Chondrocyte (in vitro differentiated cells): ENCODE measurements at places on chromosomes 2 and 18.

DNA sequence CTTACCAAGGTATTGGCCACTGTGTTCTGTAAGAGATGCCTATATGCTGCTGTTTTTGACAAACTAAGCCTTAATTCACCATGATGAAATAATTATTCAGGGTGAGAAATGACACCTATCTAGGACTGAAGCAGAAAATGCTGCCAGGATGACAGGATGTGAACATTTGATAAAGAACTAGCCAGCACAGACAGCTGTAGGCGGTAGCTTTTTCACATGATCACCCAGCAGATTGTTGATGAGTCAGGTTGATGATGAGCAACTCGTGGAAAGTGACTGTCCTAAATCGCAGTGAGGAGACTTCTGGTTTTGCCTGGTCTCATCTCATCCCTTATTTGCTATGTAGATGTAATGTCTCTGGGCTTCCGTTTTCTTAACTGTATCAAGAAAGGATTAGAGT is 144.1 kb downstream of the PRPF40A start:
- no peak for DNase-seq

- DNase-seq, result no peak
Observed at GRCh38 chr2:219723311-219723710, 95.9 kb downstream of the SLC4A3 start.

DNA sequence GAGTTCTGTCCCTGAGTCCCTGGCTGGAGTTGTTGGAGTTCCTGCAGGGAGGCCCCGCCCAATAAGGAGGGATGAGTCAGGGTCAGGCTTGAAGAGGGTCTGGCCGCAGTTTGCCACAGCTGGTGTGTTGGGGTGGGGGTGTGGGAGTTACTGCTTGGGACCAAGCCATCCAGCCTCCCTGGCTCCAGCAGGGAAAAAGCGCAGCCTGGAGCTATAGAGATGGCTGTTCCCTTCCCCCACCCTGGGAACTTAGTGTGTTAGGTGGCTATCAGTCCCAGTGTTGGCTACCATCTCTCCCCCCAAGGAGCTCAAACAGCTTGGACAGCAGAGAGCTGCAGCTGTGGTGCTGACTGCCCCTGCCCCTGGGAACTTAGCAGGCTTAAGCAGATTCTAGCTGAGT is 13.2 kb upstream of the TANK start:
- no peak for DNase-seq

DNA sequence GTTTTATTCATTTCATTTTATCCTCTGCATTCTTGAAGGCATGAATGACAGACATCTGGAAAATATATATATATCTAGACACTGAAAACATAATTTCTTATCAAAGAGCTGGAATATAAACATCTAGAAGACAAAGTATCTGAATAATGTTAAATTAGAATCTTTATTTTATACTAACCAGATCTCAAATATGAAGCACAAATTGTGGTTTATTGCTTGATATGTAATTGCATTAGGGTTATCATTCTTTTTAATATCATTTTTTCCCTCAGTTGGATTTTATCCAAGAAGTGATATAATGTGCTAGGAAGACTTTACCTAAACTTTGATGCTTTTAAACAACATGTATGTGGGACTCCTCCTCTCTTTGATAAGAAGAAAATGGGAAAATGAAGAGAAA is 331.2 kb downstream of the ARHGAP15 start:
- no peak for DNase-seq

DNA sequence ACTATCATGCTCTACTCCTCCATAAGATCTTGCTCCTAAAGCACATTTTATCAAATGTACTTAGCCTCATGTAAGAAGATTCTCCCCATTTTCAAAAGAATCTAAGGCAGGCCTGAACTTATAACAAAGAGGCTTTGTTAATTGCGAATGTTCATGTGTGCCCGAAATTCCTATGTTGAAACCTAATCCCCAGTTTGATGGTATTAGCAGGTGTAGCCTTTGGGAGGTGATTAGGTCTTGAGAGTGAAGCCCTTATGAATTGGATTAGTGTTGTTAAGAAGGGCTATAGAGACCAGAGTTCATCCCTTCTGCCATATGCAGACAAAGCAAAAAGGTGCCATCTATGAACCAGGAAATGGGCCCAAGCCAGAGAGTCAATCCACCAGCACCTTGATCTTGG is 234.5 kb downstream of the PAX3 start:
- DNase-seq, result no peak

DNA sequence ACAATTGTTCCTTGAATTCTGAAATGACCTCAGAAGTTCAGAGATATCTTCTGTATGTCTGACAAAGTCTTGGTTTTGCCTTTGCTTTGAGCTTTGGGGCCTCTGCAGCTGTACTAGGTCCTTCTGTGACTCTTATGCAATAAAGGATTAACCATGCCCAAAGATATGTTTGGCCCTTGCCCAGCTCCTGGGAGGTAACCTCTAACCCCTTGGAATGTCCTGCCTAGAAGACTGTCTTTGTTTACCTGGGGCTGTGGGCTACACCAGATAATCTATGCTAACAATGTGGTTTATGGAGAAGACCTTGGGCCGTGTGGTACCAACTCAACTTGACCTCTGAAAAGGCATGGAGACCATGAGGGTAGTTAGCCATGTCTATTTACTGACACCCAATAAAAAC is 140.9 kb upstream of the CAPN13 start:
- no peak for DNase-seq

DNA sequence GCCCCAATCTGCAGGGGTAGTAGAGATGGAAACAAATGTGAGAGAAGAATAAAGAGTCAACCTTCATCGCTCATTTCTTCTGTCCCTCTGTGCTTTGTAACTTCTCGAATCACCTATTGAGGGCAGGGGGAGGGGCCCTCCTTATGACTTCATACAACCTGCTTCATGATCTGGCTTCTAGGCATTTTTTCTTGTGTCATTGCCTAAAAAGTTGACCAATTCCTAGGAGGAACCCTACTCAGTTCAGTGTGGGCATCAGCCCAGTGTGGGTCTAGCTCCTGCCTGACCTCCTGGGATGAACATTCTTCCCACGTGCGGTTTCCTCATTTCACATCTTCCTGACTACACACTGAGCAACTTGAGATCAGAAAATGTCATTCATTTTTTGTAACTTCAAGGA is 46.3 kb upstream of the CREB1 start:
- DNase-seq, result no peak

- no peak for DNase-seq
Observed at GRCh38 chr2:16277117-16277516, 336.8 kb downstream of the MYCN start.

DNA sequence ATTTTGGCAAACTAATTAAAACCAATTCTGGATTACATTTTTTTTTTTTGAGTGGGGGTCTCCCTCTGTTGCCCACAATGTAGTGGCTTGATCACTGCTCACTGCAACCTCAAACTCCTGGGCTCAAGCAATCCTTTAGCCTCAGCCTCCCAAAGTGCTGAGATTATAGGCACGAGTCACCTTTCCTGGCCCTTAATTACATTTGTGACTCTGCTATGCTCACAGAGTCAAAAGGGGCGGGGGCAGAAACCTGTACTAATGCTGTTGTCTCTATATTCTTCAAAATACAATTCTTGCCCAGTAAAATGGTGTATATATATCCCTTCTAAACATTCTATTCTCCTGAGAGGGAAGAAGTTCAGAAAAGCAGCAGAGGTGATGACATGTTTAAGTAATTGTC is 23.2 kb downstream of the PRKD3 start:
- DNase-seq, result no peak

DNA sequence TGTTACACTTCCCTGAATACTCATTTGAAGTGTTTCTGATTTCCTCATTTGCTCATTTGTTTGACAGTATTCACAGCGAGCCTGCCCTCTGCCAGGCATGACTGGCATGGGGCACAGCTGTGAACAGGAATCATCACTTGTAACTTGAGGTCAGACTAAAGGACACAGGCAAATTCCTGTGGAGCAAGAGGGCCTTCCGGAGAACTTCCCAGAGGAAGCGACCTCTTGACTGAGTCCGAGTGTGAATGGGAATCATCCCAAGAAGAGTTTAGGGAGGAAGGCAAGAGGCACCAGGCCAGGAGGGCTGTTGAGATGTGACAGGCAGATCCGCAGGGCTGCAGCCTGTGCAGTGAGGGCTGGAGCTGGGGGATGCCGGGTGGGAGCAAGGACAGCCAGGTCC is 45.4 kb downstream of the LIMS1 start:
- DNase-seq, result no peak

GRCh38 chr2:121283670-121284462 is 1.1 kb downstream of the TFCP2L1 start:
- DNase-seq, result no peak

DNA sequence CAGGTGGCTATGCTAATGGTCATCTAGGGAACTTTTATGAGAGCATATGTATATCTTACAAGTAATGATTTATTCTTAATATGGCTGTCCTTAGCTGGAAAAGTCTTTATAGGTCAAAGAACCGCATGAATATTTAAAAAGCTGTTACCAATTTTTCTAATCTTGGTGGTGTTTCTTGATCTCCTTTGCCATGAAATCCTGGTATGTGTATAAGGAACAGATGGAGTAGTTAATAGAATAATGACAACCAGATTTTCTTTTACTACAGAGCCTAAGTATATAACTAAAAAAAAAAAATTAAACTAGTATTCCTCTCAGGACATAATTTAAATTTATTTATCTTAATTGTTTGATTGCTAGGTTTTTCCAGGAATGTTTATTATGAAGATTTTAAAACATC is 74.5 kb downstream of the RHBDD1 start:
- DNase-seq, result no peak

- no peak for DNase-seq
Observed at GRCh38 chr18:1982056-1982455, 589.2 kb downstream of the METTL4 start.

DNA sequence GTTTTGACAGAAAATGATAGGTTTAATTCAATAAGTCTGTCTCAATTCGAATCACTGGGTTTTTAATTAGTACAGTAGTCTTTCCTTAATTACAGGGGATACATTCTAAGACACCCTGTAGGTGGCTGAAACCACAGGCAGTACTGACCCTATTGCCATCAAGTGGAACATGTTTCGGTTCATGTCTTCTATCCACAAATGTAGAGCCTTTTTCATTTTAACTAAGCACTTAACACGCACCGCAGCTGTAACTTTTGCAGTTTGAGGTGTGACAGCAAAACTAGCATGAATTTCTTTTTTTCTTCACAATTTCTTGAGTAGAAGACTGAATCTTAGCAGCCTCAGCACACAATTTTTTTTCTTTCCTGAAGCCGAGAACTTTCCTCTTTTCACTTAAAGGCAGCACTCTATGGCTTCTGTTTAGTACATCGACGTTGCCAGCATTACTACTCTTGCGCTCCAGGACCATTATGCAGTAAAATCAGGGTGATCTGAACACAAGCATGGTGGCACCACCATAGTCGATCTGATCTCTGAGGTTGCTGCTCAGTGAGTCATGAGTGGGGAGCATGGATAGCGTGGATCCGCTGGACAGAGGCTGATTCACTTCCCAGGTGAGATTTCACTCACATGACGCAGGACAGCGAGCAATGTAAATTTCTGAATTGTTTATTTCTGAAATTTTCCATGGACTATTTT is 805.1 kb downstream of the RNF144A start:
- DNase-seq, result no peak

DNA sequence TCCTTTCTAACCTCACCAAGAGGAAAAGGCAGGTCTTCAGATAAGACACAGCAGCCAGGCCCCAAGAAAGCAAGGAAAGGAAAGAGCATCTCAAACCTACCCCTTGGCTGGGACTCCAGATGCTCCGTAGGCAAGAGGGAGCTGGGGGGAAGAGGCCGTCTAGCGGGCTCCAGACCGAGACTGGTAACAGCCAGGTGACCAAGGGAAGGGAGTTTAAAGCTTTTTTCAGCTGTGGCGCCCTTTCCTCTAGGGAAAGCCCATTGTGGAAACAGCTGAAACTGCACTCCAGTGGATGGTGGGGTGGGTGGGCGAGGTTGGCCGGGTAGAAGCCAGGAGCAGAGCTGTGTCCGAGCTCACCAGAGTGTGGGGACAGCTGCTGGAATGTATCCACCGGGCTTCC is 180.4 kb downstream of the KLHL29 start:
- DNase-seq, result no peak

GRCh38 chr2:32715981-32716380 is 88.1 kb downstream of the TTC27 start:
- DNase-seq, result no peak

DNA sequence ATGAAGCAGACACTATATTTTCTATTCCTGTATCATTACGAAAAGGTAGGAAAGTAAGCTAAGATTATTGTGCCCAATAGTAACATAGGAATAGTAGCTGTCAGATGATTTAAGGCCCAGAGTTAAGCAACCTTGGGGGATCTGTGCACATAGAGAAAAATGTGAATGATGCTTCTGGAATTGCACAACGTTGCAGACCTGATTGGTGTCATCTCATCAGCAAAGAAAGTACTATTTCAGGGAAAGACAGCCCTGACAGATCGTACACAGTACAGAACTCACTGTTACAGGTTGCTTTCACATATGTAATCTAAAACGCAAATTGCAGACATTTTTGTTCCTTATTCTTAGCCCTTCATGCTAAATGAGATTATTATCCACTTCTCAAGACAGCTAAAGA is 535.9 kb downstream of the TRIB2 start:
- no peak for DNase-seq

DNA sequence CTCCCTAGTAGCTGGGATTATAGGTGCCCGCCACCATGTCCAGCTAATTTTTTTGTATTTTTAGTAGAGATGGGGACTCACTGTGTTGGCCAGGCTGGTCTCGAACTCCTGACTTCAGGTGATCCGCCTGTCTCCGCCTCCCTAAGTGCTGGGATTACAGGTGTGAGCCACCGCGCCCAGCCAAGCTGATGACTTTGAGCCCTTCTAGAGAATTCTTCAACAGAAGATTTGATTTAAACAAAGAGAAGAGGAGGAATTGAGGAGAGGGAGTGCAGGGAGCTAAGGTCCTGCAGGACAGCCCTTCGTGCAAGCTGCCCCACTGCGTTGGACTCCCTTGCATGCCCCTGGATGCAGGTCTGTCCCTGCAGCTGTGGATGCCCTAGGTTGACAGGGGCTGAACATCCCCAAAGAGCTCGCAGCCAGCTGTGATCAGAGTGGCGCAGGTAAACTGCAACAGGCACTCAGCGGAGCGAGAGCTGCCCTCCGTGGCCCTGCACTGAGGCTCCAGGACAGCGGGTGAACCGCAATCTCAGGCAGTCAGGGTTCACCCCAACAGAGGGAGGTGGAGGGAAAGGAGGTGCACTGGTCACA is 13.7 kb downstream of the ADRA2B start:
- DNase-seq, result peak; percentile 61

DNA sequence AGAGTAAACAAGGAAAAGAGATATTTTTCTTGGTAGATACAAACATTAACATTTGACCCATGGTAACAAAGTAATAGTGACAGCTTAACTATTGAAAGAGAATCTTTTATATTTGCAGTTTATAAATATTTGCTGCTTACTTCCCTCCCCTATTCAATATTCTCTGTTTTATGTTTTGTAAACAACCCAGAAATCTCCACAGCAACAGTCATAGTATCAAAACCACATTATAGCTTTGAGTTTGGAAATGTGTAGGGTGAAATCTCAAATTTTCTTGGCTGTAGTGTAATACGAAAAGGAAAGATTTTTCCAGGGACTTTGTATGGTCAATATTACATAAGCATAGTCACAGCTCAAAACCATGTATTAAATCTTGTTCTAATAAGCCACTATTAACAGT is 511.2 kb downstream of the METTL4 start:
- DNase-seq, result no peak

- DNase-seq, result no peak
Observed at GRCh38 chr2:70519453-70519852, 34.2 kb downstream of the TGFA start.

- DNase-seq, result no peak
Observed at GRCh38 chr2:102074152-102074783, 68.3 kb upstream of the IL1R1 start.
